Stimulated activated CD8-positive, alpha-beta memory T cell treated with anti-CD3 and anti-CD28 coated beads, Interleukin-15, amount 100 ng/mL, for 24 hours (primary cell): ENCODE measurements at places on chromosomes 7 and 10.

- no peak for DNase-seq
These were observed 15.2 kb upstream of the TSPAN15 start for GRCh38 chr10:69435966-69436520.

DNA sequence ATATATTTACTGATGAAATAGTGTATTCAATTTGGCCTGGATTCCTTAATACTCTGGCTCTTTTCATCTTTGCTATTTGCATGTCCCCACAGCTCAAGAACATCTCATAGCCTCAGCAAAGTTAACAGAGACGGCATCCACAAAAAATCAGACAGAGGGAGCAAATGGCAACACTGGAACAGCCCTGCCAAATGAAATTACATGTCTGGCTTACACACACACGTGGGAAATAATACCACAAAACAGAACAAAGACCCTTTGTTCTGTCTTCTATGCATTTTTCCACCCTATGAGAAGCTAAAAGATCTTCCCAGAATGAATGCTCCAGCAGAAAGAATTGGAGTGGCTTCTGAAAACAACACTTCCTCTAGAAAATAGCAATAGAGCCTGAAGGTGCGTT is 139.5 kb downstream of the ALOX5 start:
- no peak for DNase-seq

GRCh38 chr10:26269754-26270153 is 53.2 kb downstream of the GAD2 start:
- no peak for DNase-seq

GRCh38 chr7:150446288-150446938 is 4.0 kb upstream of the GIMAP8 start:
- no peak for DNase-seq

GRCh38 chr7:127628445-127628844 is 10.5 kb upstream of the PAX4 start:
- DNase-seq: no peak

GRCh38 chr7:141742229-141742628 is 4.1 kb downstream of the SSBP1 start:
- no peak for DNase-seq

DNA sequence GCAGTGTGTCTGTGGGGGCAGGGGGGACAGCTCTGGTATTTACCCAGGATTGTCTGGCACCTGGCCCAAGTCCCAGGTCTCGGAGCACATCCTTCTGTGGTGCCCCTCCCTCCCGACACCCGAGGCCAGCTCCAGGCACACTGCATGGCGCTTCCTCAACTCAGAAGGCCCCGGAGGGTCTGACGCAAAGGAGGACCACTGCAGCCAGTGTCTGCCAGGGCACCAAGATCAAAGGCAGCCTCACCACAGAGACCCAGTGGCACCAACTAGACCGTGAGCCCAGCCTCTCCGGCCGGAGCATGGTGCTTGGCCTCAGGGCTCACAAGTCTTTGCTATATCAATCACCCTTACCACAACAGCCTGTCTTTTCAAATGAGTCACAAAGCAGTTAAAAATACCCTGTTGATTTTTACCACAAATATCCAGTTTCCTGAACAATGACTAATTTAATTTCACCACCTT is 99.3 kb upstream of the DDC start:
- no peak for DNase-seq

GRCh38 chr10:126278851-126279250 is 109.4 kb downstream of the ADAM12 start:
- DNase-seq: no peak

DNA sequence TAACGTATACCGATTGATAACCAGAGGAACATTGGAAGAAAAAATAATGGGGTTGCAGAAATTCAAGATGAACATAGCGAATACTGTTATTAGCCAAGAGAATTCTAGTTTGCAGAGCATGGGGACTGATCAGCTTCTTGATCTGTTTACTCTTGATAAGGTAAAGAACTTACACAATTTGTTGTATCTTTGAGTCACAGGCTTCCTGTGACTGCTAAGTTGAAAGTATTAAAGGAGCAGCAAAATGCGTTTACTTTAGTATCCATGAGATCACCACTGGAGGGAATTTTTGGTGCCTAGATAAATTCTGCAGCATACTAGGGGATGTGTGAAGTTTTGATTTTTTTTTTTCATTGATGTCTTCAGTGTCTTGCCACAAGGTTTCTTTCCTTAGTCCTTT is 103.6 kb downstream of the BTAF1 start:
- no peak for DNase-seq
